Hepatocyte (in vitro differentiated cells): ENCODE measurements at places on chromosomes 1 and 21. TPM values are rescaled to one million over a fixed set of nuclear protein-coding genes. Genes with fewer than 3 reads are reported as not detected.

SERTAD4 gene
- polyA plus RNA-seq = 2.8 and 4.7 TPM in 2 replicates

CYP2J2 gene
- 2.7 and 6.1 TPM in 2 replicates for polyA plus RNA-seq

TTC13 gene
- 9.7 and 13.0 TPM in 2 replicates for polyA plus RNA-seq

CNR2 gene
- polyA plus RNA-seq = not detected in 2 replicates

FCRL4 gene
- polyA plus RNA-seq = not detected in 2 replicates

ALPL gene
- 1.6 and 6.0 TPM in 2 replicates for polyA plus RNA-seq

NKAIN1 gene
- 0.88 and 1.8 TPM in 2 replicates for polyA plus RNA-seq

CYP4B1 gene
- polyA plus RNA-seq = 0.25 and 0.92 TPM in 2 replicates

LRRC39 gene
- polyA plus RNA-seq = 0.88 and 1.1 TPM in 2 replicates

NBPF4 gene
- polyA plus RNA-seq = not detected in 2 replicates

KLF17 gene
- not detected in 2 replicates for polyA plus RNA-seq

SYNC gene
- polyA plus RNA-seq = 6.8 and 6.9 TPM in 2 replicates

PHF13 gene
- 9.6 and 12.5 TPM in 2 replicates for polyA plus RNA-seq

TTC34 gene
- 0.13 and 0.55 TPM in 2 replicates for polyA plus RNA-seq

LDLRAD2 gene
- 8.2 and 10.8 TPM in 2 replicates for polyA plus RNA-seq

HPCA gene
- 0.85 and 1.0 TPM in 2 replicates for polyA plus RNA-seq

MDM4 gene
- polyA plus RNA-seq = 15.4 and 22.5 TPM in 2 replicates

SOX13 gene
- polyA plus RNA-seq = 22.3 and 24.6 TPM in 2 replicates

LENEP gene
- polyA plus RNA-seq = not detected in 2 replicates

LYST gene
- polyA plus RNA-seq = 3.0 and 3.5 TPM in 2 replicates

NFASC gene
- polyA plus RNA-seq = 0.75 and 1.7 TPM in 2 replicates

FCRLA gene
- polyA plus RNA-seq = 0.31 and 0.75 TPM in 2 replicates

GSTM2 gene
- polyA plus RNA-seq = 91.4 and 106 TPM in 2 replicates

MFAP2 gene
- 540 and 551 TPM in 2 replicates for polyA plus RNA-seq

DPT gene
- polyA plus RNA-seq = 8.2 and 14.6 TPM in 2 replicates

MATN1 gene
- 3.4 and 3.7 TPM in 2 replicates for polyA plus RNA-seq

AGMAT gene
- 19.1 and 28.7 TPM in 2 replicates for polyA plus RNA-seq

LCE2A gene
- not detected in 2 replicates for polyA plus RNA-seq

FAM3B gene
- polyA plus RNA-seq = 45.3 and 49.7 TPM in 2 replicates

CLCA4 gene
- 0.22 TPM in 1 of 2 replicates, not detected in the other for polyA plus RNA-seq

OLIG2 gene
- not detected in 2 replicates for polyA plus RNA-seq

FAM78B gene
- polyA plus RNA-seq = 0.77 TPM in 1 of 2 replicates, not detected in the other

MSH4 gene
- 0.13 and 0.19 TPM in 2 replicates for polyA plus RNA-seq

SLC35F3 gene
- 0.43 and 1.3 TPM in 2 replicates for polyA plus RNA-seq

AMY1A gene
- not detected in 2 replicates for polyA plus RNA-seq

MYCL gene
- polyA plus RNA-seq = 7.3 and 7.8 TPM in 2 replicates

RYR2 gene
- polyA plus RNA-seq = 0.33 and 0.95 TPM in 2 replicates

ELK4 gene
- 4.7 and 6.1 TPM in 2 replicates for polyA plus RNA-seq

CYP4A11 gene
- polyA plus RNA-seq = 26.5 and 62.4 TPM in 2 replicates

CD160 gene
- polyA plus RNA-seq = not detected in 2 replicates

S100A9 gene
- 1.9 and 6.4 TPM in 2 replicates for polyA plus RNA-seq

SPRR3 gene
- polyA plus RNA-seq = 0.40 and 0.72 TPM in 2 replicates

KLHDC7A gene
- 0.56 and 2.2 TPM in 2 replicates for polyA plus RNA-seq

LPAR3 gene
- 0.18 and 1.3 TPM in 2 replicates for polyA plus RNA-seq
